ENCODE measurements at places on chromosomes 1 and 21.
A peak's percentile ranks its signal among the peaks of the same experiment; 100 is the strongest.

- DNase-seq = peak; percentile 49
These were observed 14.0 kb downstream of the HSF2BP start for GRCh38 chr21:43645136-43645891.

GRCh38 chr1:223242971-223243370 lies 99.9 kb upstream of the TLR5 start:
- peak; percentile 16 for DNase-seq

DNA sequence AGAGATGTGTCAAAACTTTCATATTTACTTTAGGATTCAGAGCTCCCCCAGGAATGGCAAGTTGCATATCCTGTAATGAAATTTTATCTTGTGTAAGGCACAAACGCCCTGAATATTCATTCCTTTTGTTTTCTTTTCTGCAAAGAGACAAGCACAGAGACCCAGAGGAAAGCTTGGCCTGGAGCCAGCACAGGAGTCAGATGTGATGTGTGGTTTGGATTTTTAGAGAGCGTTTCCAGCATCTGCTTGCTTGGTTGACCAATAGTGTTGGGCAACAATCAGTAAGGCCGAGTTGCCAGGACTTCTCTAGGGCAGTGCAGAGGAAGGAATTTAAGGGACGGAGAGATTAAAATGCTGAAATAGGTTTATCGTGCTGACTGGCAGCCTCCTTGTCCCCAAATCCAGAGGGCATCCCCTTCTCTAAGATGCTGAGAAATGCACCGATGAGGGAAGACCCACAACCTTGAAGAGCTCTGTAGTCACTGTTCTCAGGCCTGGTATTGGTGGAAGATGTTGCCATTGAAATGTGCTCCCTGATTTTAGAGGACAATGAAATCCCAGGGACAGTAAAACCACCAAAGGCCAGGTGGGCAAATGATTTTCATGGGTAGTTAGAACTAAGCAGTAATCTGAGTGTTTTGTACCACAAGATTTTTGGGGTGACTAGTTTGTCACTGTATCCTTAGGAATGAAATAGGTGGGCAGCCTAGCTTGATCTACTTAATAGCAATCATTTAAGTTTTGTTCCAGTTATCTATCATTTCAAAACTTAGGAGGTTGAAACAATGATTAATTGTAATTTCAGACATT lies 37.9 kb upstream of the RHOU start:
- DNase-seq = no peak

DNA sequence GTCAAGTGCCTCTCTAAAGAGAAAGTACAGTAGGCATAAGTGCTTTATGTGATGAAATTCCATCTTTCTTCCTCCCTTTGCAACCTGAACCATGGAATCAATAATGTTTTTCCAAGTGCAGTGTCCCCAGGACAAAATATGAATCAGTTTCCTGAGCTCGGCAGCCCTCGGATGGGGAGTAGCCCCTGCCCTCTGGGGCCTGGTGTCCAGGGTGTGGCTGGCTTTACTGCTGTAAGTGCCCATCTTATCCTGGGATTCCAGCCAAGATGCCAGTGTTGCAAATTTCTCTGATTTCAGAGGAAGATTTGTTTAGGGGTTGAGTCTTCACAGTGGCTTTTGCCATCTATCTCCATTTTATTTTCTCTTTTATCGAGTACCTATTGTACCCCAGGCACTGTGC lies 40.5 kb upstream of the SRP9 start:
- no peak for DNase-seq

DNA sequence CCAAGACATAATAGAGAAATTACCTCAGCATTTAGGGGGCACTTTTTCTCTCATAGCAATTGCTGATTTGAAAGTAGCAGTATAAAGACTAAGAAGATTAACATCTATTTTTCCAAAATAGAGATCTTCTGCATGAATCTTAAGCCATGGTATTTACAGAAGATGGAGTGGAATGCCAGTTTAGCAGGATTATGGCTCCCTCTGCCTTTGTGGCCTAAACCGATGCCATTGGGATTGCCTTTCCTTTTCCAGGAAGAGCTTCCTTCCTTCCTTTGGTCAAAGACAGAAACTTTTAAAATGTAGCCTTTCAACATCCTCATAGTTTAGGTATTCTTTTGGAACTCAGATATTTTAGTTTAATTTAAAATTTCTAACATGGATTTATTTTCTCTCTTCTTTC lies 39.4 kb downstream of the CFHR5 start:
- DNase-seq = no peak

DNA sequence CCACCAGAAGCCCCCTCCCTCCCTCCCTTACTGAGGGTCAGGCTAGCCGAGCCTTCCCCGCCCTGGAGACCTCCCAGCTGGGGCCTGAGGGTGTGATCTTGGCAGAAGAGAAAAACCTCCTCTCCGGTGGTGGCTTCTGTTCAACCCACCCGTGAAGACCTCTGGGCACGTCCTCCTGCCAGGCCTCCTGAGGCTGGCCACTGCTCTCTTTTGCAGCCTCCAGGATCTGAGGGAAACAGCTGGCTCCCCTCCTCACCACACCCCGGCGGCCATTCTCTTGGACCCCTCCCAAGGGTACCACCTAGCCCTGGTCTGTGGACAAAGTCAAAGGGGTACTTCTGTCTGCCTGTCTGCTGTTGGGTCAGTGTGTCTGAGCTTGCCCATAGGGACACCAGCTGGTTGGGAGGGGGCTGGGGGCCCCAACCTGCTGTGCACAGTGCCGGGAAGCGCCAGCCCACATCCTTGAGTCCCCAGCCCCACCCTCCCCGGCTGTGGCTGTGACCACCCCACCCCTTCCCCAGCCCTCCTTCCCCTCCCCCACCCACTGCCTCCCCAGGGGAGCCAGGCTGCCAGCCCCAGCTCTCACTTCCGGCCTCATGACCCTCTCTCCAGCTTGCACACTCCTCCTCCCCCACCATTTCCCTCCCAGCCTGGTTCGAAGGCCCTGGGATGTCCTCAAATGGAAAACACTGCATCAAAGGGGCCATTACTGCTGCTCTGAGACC lies 48.1 kb downstream of the AHDC1 start:
- no peak for DNase-seq

DNA sequence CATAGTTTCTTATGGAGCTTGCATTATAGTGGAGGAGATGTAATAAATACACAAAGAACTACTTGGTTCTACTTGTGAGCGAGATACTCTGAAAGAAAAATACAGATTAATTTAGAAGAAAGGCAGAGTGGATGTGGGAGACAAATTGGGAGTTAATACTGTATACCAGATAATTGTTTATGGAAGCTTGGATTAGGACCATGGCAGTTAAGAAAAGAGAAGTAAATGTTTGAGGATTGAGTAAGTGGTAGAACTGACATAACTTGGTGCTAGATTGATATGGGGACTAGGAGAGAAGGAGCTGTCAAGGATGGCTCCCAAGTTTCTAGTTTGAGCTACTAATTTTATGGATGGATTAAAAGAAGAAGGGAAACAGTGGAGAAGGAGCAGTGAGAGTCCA lies 47.3 kb downstream of the INKA2 start:
- DNase-seq = no peak

DNA sequence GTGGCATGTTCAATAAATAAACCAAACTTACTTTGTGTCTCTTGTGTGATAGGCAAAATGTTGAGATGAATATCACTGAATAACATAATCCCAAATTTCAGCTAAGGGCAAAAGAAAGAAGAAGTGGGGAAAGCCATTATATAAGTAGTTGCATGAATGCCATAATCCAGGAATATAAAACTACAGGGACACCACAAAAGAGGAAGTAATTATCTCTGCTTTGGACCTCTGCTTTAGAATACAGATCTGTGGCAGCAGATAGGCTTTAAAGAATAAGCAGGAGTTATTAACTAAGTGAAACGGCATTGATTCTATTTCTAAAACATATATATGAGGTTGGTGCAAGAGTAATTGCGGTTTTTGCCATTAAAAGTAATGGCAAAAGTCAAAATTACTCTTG lies 288.5 kb upstream of the SNX7 start:
- DNase-seq = no peak

GRCh38 chr21:26405735-26406361 lies 167.2 kb downstream of the CYYR1 start:
- peak; percentile 36 for DNase-seq

DNA sequence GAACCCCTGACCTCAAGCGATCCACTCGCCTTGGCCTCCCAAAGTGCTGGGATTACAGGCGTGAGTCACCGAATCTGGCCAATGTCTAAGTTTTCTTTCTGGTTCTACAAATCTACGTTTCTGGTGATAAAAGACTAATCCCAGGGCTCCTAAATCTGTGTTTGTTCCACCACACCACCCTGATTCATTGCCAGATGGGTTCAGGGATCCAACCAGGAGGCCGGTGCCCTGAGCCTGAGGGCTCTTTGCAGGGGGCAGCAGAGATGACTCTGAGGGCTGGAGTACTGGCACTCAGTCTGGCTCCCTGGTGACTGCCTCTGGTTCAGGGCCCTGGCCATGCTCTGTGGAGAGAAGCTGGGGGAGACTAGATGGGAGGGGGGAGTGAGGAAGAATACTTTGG lies 10.5 kb upstream of the OPRD1 start:
- DNase-seq = no peak

GRCh38 chr1:17892851-17893250 lies 137.7 kb downstream of the ACTL8 start:
- DNase-seq = no peak

GRCh38 chr1:184242507-184242943 lies 144.3 kb upstream of the C1orf21 start:
- DNase-seq = no peak

GRCh38 chr1:90476411-90476810 lies 240.7 kb downstream of the BARHL2 start:
- DNase-seq = no peak

DNA sequence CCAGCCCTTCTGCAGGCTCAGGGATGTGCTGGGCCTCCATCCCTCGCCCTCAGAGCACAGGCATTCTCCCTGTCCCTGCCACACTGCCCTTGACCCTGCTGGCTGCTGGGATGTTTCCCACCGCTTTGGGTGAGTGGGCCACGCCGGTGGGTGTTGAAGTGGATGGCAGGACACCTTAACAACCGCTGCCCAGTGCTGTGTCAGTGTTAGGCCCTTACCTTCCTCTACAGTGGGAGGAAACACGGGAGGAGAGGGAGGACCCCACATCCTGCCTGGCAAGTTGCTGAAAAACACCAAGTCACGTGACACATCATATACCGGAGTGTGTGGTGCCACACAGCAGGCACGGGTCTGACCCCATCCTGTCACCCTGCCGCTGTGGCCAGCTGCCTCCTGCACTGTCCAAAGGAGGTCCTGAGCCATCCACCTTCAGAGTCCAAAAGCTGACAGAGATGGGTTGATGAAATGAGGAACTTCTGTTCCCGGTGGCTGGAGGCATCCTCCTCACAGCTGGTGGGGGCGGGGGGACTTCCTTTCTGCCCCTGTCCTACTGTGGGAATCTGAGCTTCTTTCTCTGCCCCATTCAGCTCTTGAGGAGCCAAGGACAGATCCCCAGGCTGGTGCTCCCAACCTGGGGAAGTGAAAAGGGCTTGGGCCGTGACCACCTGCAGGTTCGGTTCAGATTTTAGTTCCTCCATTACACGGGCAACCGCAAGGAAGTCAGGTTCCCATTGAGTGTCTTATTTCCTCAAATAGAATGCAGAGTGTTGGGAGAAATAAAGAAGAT lies 3.2 kb upstream of the THEMIS2 start:
- peak; percentile 32 for DNase-seq

- no peak for DNase-seq
These were observed 59.8 kb downstream of the KIRREL1 start for GRCh38 chr1:158053276-158053675.

DNA sequence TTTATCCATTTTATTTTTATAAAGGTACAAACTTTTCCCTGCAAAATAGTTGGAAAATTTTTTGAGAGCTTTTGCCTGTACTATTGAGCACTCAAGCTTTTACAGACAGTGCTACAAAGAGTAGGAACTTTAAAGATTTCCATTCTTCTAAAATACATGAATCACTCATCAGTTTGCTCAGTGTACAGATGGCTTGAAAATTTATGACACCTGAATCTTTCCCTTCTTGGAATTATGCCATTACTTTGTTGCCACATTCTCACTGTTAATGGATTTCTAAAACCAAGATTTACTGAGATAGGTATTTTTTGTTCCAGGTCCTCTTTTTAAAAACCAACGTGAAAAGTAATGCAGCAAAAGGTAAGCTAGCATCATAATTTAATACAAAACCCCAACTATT lies 76.0 kb downstream of the GPATCH2 start:
- no peak for DNase-seq

DNA sequence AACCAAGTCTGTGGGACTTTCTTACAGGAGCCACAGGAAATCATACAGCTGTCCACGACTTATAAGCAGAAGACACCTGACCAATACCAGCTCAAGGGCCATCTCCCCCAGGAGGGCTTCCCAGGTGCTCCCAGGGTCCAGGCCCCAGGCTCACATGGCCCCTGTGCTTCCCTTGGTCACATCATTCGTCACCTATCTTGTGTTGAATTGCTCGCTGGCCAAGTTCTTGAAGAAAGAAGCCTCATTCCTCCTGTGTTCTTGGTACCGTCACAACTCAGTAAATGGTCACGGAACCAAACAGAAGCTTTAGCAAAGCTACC lies 3.0 kb downstream of the NPHP4 start:
- DNase-seq = no peak

- DNase-seq = no peak
These were observed 15.3 kb downstream of the PIGP start for GRCh38 chr21:37057614-37058013.

- no peak for DNase-seq
These were observed 2.9 kb downstream of the KRTAP10-7 start for GRCh38 chr21:44603109-44603875.

DNA sequence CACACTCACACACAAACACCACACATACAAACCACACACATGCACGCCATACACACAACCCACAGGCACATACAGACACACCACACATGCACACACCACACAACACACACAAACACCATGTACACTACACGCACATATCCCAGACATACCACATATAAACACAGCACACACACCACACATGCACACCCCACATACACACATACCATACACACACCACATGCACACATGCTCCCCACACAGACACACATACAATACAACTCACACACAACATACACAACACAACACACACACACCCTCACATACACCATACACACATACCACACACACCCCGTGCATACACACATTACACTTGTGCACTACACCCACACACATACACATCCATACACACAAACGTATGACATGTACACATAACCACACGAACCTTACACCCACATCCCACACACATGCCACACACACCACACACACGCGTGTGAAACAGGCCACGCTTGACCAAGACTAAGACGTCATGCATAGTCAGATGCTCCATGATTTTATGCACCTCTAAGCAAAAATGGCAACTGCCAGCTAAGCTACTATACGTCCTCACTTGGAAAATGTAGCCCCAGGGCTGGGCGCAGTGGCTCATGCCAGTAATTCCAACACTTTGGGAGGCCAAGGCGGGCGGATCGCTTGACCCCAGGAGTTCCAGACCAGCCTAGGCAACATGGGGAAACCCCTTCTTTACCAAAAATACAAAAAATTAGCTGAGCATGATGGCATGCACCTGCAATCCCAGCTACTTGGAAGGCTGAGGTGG lies 77.4 kb upstream of the TMPRSS2 start:
- no peak for DNase-seq
